Germinal center (tissue), 1 donor: ENCODE measurements at places on chromosomes 7 and 10.

DNA sequence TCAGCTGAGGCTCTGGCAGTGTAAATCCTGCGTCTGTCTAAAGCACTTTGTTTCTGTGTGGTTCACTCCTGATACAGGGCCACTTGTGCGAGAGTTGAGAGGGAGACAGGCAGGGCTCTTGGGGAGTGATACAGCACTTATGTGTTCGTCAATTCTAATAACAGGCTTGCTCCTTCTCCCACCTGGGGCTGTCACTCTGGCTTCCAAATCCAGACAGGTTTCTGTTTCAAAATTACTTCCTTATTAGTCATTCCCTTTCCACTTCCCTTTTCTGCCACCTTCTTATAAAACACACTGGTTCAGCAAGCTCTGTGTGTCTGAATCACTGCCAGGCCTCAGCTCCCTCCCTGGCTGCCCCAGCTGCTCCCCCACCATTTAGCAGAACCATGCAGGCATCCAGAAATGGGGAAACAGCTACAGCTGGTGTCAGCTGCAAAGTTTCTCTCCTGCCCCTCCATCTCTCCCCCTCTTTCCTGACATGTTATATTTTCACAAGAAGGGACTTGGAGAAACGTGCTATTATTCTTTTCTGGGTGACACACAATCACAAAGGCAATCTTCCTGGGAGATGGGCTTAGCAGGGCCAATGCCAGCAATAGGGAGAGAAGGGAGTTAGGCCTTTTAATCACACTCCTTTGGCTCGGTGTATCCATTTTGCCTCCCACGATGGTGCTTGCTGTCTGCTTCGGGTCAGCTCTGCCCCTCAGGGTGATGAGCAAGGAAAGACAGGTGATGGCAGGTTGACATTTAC, 58.4 kb upstream of the ZNRF2 start:
- peak; percentile 75 for DNase-seq

DNA sequence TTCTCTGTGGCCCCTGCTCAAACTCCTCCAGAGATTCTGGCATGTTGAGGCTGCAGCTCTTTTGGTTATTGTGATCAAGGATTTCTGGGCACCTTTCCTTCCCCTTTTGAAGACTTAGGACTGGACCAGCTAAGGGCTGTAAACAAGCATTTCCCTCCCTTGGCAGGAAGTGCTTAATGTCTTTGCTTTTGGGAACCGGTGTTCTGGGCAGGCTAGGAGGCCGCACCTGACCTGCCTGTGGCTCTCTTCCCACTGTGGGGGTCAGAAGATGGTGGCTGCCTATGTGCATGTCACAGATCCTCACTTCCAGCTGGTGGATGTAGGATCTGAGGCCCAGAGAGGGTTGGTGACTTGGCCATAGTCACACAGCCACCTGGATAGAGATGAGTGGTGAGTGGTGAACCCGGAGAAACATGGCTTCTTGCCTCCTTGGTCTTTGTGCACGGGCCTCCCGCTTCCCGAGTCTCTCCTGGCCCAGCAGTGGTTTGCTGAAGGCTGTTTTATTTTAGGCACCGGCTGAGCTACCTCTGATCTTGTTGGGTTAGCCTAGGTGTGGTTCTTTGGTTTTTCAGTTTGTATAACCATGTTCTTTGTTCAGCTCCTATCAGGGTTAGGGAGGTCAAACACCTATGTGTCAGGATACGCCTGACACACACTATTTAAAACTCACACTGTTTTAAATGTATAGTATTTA, 82.0 kb downstream of the GRK5 start:
- no peak for DNase-seq

- DNase-seq, result no peak
Measured at GRCh38 chr7:28358423-28358868, 53.9 kb upstream of the CREB5 start.

GRCh38 chr10:94287336-94287735, 75.4 kb downstream of the NOC3L start:
- DNase-seq, result no peak

GRCh38 chr7:17952387-17952786, 12.1 kb upstream of the SNX13 start:
- no peak for DNase-seq

GRCh38 chr7:159144758-159145489, at the start of gene VIPR2:
Gene VIPR2 (minus strand): TSS chr7:159144867. CDS start chr7:159144771, 96 bp downstream.
- DNase-seq, result no peak
